Bladder microvascular endothelial cell (primary cell): ENCODE measurements at places on chromosomes 1 and 21. TPM values are rescaled to one million over a fixed set of nuclear protein-coding genes. Genes with fewer than 3 reads are reported as not detected.

Gene ENAH
- 27.4 and 68.7 TPM in 2 replicates for total RNA-seq

Gene ZFP69B
- total RNA-seq = 1.6 and 1.9 TPM in 2 replicates

Gene PDZK1
- under 0.01 and 0.31 TPM in 2 replicates for total RNA-seq

Gene PCBP3
- total RNA-seq = 0.16 and 0.50 TPM in 2 replicates

Gene TCP10L
- total RNA-seq = 0.32 and 0.57 TPM in 2 replicates

Gene PCAT6
- not detected in 2 replicates for total RNA-seq

Gene CGN
- under 0.01 and 0.13 TPM in 2 replicates for total RNA-seq

Gene PERM1
- total RNA-seq = not detected in 2 replicates

Gene OR2T2
- total RNA-seq = not detected in 2 replicates

Gene MUL1
- total RNA-seq = 19.6 and 43.1 TPM in 2 replicates

Gene TFF2
- total RNA-seq = not detected in 2 replicates

Gene CRNN
- total RNA-seq = not detected in 2 replicates

Gene SPRR2E
- not detected in 2 replicates for total RNA-seq

Gene NMNAT2
- total RNA-seq = 0.32 and 0.82 TPM in 2 replicates

Gene FCRL4
- not detected in 2 replicates for total RNA-seq
